A673 (cell line): ENCODE measurements at places on chromosomes 3 and 15.

- DNase-seq = no peak
These were observed 270.5 kb upstream of the STT3B start for GRCh38 chr3:31262201-31262600.

DNA sequence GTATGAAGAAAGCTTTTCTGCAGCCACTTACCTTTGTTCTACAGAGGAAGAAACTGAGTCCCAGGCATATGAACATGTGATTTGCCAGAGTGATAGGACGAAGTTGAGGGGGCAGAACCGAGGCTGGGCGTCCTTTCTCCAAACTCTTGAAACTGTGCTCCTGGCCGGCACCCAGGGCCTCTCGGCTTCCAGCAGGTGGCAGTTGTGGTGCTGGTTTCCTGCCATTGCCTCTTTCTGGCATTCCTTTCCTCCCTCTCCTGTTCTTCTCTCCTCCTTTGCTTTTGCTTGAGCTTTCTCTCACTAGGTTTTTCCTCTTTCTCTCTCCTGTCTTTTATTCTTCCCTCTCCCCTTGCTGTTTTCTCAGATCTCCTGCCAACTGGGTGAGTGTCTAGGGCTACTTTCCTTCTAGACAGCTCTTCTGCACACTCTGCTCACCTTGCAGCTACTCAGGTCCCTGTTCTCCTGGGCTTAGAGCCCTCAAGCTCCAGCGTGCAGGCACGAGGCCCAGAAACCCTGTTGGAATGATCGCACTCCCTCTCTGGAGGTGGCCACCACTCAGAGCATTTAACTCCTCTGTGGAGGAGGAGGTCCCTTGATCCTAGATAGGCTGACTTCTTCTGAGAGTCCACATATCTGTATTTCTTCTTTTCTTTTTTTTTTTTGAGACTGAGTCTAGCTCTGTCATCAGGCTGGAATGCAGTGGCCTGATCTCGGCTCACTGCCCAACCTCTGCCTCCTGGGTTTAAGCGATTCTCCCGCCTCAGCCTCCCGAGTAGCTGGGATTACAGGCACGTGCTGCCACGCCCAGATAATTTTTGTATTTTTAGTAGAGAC lies 26.2 kb downstream of the TRAK1 start:
- peak; percentile 40 for DNase-seq

DNA sequence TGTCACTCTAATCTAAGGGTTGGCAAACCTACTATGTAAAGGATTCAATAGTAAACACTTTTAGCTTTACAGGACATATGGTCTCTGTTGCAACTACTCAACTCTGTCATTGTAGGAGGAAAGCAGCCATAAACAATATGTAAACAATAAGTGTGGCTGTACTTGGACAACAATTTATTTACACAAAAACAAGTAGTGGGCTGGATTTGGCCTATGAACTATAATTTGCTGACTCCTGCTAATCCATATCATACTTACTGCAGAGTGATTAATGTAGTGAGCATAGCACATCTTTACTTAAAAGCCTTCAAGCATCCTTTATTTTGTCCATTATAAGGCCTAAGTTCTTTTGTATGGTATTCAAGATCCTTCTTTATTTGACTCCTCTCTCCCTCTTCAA lies 441.9 kb downstream of the ZIC1 start:
- no peak for DNase-seq

DNA sequence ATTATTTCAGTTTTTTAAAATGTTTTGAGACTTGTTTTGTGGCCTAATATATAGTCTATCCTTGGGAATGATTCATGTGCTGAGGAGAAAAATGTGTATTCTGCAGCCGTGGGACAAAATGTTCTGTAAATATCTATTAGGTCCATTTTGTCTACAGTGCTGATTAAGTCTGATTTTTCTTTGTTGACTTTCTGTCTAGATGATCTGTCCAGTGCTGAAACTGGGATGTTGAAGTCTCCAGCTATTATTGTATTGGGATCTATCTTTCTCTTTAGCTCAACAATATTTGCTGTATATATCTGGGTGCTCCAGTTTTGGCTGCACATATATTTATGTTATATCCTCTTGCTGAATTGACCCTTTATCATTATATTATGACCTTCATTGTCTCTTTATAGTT lies 85.2 kb downstream of the UBE2E2 start:
- no peak for DNase-seq

GRCh38 chr3:57951066-57951882 lies 56.9 kb upstream of the FLNB start:
- no peak for DNase-seq

- no peak for DNase-seq
These were observed 10.3 kb downstream of the MASP1 start for GRCh38 chr3:187281191-187281714.

- no peak for DNase-seq
These were observed 134.2 kb upstream of the ALCAM start for GRCh38 chr3:105232553-105232952.

DNA sequence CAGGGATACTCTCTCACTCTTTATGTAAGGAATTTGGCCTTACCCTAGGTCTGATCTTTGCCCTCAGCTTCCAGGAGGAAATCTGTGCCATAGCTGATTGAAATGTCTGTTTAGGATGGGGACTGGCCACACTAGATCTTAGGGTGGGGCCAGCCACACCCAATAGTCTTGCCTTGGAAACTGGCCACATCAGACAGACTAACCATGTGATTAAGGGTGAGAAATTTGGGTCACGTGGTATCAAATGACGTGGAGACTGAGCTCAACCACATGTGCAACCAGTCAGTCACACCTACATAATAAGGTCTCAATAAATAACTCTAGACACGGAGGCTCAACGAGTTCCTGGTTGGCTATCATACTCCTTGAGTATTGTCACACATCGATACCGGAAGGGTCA lies 113.5 kb downstream of the CNTN3 start:
- no peak for DNase-seq

- DNase-seq = no peak
These were observed 612 bp upstream of the LDHAL6B start for GRCh38 chr15:59205839-59206622.

- no peak for DNase-seq
These were observed 163.9 kb downstream of the RPLP1 start for GRCh38 chr15:69616558-69616957.

DNA sequence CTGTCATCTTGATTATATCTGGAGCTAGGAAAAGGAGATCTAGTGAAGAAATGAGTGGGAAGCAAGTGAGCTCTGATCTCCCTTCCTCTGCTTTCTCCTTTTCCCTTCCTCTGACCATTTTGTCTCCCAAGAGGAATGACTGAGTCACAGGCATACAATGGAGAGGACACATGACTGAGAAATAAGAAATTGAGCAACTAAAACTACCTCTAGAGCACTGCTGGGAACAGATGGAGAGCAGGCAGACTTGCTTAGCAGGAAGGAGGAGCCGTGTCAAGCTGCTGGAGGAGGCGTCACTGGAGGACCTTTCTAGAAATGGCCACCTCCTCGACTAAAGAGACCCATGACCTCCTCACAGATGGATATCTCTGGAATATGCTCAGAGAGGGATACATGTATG lies 66.9 kb upstream of the MYO5C start:
- DNase-seq = peak; percentile 13

- no peak for DNase-seq
These were observed 373.1 kb downstream of the MFSD1 start for GRCh38 chr3:159174715-159175692.

DNA sequence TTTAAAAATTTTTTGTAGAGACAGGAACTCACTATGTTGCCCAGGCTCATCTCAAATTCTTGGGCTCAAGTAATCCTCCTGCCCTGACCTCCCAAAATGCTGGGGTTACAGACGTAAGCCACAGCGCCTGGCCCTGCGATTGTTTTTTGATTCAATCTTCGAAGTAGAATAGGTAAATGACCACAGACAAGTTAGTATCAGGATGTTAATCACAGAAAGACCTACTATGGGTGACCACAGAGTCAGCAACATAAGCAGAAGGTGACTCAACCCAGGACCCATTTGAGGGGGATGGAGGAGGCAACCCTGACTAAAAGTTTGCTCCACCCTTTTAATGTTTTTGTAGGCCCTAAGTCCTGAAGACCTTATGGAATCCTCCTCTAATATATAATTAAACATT lies 10.0 kb upstream of the USP3 start:
- no peak for DNase-seq

- no peak for DNase-seq
These were observed 49.8 kb upstream of the SGO1 start for GRCh38 chr3:20235796-20236195.

GRCh38 chr3:124032311-124032880 lies 40.5 kb upstream of the ROPN1 start:
- DNase-seq = peak; percentile 81

DNA sequence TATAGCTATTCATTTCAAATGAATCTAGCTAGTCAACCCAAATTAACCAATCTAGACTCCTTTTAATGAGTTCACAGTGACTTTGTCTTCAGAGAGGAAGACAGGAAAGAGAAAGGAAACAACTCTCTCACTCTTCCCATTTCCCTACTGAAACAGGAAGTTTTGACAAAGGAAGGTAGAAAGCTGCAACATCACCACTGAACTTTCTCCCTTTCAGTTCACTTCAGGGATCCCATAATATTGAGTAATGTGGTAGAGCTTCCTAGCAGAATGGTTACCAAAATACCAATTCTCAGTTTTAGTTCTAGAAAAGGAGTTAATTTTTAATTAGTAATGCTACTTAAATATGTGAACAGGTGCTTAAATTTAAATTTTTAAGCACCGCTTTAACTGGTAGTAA lies 7.5 kb downstream of the VPS13C start:
- DNase-seq = no peak

DNA sequence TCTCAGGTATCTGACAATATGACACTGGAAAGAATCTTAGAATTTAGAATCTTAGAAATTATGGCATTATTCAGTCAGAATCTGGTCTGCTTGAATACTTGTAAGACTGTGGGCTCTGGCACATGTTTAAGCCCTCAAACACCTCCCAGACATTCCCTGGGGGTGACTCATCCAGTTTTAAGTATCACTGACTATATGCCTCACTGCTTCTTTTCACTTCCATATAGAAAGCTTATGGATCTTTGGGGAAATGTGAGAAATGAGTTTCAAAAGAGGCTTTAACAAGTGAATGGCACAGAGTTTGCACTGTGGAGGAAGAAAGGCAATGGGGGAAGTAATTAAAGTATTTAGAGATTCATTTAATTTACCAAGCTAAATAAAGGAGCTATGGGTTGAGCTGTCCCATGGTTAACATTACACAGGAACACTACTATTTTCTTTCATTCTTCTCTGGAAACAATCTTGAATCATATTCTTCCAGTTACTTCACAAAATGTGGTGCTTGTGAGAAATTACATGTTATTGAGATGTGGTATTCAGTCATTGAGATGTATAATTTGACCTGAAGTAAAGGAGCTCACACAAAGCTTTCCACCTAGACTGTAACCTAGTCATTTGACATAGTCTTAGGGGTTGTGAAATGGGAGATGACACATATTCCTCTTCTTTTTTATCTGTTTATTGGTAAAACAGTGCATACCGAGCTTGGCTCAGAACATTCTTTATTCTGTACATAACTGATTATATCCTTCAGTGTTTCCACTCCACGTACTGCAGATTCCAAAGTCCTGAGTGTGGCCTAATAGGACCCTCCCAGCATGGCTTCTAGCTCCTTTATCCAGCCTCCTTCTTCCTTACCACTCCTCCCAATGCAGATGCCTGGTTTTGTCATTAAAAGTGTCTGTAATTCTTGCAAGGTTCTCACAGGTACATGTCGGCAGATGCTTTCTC lies 544.6 kb upstream of the NECTIN3 start:
- DNase-seq = peak; percentile 92

DNA sequence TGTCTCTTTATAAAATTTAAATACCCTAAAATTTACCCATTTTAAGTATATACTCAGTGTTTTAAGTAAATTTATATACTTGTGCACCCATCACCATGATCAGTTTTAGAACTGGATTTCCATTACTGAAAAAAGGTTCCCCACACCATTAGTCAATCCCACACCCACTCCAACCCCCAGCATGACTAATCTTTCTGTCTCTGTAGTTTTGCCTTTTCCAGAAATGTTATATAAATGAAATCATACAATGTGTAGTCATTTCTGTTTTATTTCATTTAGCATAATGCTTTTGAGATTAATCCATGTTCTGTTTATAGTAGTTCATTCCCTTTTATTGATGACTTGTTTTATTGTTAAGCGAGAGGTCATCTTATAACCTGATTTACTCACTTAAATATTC lies 66.1 kb upstream of the LIMD1 start:
- no peak for DNase-seq

GRCh38 chr3:45499529-45499928 lies 95.0 kb upstream of the LIMD1 start:
- peak; percentile 34 for DNase-seq

GRCh38 chr3:138890555-138891187 lies 55.9 kb upstream of the PIK3CB start:
- DNase-seq = no peak

- no peak for DNase-seq
These were observed 60.7 kb downstream of the IMPG2 start for GRCh38 chr3:101259485-101260341.

GRCh38 chr3:24551626-24552025 lies 57.0 kb upstream of the THRB start:
- DNase-seq = no peak

GRCh38 chr3:59968513-59969045 lies 918.8 kb upstream of the CFAP20DC start:
- DNase-seq = peak; percentile 0

DNA sequence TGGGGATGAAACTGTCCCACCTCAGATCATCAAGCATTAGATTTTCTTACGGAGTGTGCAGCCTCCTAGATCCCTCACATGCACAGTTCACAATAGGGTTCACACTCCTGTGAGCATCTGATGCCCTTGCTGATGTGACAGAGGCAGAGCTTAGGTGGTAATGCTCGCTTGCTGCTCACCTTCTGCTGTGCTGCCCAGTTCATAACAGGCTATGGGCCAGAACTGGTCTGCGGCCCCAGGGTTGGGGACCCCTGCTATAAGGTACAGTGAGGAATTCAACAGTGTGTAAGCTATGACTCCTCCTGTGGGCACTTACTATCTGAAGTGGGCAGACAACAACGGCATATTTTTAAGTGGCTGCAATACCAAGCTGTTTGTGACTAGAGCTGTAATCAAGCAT lies 187.9 kb upstream of the BHLHE40 start:
- DNase-seq = no peak

GRCh38 chr15:68734352-68734751 lies 86.3 kb downstream of the ANP32A start:
- DNase-seq = no peak

DNA sequence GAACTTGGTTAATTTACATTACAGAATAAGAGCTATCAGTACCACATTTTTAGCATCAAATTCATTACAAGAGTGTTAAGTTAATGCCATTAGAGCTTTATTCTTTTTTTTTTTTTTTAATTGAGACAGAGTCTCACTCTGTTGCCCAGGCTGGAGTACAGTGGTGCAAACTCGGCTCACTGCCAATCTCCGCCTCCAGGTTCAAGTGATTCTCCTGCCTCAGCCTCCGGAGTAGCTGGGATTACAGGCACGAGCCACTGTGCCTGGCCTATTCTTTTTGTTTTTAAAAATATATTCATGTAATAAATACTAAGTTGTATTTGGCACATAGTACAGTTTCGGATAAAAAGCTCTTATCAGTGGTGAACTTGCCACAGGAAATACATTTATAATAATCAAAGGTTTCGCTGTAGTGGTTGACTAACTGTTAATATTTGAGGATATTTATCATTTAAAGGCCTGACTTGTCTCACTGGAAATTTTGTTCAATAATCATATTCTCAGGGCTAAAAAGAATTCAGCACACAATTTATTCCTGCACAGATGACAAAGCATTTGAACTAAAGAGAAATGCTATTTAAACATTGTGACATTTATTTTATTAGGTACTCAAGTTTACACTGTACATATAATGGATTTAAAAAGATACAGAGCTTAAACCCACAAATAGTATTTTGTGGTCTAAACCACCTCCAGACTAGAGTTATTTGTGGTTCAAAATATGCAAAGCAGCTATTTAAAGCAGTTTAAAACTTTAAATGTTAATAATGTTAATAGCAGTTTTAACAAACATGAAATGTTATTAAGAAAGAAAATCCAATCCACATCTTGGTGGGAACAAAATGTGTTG lies 6.1 kb upstream of the LEKR1 start:
- DNase-seq = peak; percentile 30
